IPS-NIHi11 (cell line): ENCODE measurements at places on chromosomes 3 and 15.

GRCh38 chr3:56209982-56210751, 258.1 kb downstream of the ERC2 start:
- DNase-seq, result no peak

DNA sequence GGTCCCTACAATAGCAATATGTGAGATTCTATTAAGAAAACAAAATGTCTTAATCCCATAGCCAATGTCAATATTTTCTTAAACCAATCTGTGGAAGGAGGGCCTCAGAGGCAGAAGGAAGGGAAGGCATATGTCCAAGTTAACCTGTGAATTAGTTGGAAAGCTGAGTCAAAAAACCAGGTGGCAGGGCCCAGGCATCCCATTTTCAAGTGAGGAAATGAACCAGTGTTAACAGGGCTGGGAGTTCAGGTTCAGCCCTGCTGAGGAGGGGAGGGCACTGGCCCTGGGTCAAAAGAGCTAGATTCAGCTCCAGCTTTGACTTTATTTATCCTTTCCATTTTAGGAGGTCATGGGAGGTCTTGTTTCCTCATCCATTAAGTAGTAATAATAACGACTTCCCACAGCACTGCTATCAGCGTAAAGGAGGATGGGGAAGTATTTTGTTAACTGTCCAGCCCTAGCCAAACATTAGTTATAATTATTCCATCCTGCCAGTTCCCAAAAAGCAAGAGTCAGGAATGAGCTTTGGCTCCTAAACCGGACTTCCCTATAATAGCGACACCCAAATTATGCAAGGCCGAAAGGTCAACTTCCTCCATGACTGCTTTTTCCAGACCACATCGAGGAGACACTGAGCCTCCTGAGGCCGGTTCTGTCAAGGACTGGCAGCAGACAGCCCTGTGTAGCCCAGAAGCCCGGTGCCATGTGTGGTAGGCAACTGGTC, 3.2 kb downstream of the MASP1 start:
- no peak for DNase-seq

DNA sequence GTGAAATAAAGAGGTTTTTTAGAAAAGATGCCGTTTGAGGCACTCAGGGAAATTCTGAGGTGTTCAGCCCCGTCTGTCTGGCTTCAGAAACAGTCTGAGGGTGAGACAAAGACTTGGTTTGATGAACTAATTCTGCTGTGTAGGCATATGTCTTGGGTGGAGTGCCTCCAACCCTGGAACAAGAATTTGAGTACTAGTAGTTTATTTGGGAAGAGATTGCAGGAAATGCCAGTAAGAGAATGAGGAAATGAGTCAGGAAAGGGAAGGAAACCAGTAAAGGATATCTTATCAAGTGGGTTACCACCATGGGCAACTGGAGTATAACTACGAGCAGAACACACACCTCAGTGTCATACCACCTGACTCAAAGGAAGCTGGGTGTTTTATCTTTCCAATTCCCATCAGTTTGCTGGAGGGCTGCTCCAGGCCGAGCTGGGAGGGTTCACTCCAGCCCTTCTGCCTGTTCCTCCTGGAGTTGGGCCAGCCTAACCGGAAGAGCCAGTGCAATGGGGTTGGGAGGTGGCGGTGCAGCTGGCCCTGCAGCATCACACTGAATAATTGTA, 75.3 kb downstream of the TGFBR2 start:
- DNase-seq, result no peak

- DNase-seq, result no peak
Measured at GRCh38 chr15:29690765-29691475, 131.3 kb downstream of the TJP1 start.

DNA sequence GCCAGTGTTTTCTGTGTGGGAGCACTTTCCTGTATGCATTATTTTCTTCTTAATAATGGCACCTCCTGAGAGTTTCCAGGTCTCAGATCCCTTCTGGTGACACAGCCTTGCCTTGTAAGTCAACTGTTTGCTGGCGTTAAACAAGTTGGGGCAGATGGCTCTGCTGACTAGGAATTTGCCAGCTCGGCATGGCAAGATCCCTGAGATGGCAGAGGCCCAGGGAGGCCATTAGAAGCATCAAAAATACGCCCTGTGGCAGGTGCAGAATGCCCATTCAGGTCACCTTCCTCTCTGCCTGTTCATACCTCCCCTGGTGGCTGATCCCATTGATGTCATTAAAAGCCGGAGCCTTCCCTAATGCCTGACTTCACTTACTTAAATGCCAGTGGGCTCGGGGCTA, 320.9 kb upstream of the CTDSPL start:
- DNase-seq, result no peak

DNA sequence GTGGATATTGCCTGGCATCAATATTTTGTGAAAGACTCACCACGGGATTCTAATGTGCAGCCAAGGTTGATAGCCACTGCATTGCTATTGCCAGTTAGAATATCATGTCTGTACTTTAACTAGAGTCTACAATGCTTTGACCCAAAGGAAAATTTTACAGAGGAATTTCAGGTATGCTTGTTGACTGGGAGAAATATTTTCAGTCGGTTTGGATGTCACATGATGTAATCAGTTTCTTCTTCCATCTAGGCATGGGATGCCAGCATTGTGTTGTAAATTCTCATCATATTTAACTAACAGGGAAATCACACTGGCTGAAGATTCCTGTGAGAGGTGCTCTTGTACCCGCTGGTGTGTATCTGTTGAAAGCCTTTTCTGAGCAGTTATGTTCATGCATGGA, 508.9 kb upstream of the ADAMTS9 start:
- DNase-seq, result peak; percentile 11

DNA sequence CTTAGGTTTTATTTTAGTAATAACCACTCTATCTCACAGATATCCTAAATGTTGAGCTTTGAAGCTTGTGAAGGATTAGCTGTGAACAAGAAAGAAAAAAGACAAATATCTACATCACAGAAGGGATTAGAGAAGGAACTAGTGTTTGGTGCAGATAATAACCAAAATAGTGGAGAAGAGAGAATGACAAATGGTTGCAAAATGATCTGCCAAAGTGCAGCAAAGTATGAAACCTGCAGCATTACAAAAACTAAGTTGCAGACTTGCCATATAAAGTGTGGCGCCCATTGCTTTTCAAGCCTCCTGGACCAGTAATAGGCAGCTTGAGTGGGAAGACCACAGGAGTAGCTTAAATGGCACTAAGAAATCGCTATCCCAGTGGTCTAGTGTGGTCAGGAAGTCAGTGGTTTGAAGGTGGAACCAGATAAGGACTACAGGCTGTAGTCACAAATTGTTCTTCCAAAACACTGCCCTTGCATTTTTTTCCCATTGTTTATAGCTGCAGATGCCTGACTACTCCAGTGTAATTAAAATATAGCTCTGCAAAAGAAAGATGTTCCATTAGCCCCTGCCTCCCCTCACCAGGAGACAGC, 20.7 kb downstream of the TPM1 start:
- DNase-seq, result no peak

- no peak for DNase-seq
Measured at GRCh38 chr15:94057305-94057704, 174.1 kb upstream of the MCTP2 start.

- no peak for DNase-seq
Measured at GRCh38 chr3:45816544-45816943, 20.2 kb upstream of the SLC6A20 start.

- no peak for DNase-seq
Measured at GRCh38 chr3:17936736-17937480, 194.5 kb upstream of the TBC1D5 start.

DNA sequence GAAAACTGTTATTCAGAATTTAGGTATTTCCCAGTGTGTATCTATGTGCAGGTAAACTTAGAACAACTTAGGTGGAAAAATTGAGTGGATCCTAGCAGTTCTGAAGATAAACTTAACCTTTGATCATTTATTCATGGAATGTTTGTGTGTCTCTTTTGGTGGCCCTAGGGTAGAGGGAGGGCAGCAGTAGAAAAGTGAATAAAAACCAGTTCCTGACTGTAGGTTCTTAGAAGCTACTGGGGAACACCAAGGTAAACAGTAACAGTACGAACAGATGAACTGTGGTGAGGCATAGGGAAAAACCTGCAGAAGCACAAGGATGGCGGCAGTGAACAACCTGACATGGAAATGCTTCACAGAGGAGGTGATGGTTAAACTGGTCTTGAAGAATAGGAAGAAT, 2.5 kb downstream of the SNRK start:
- no peak for DNase-seq

DNA sequence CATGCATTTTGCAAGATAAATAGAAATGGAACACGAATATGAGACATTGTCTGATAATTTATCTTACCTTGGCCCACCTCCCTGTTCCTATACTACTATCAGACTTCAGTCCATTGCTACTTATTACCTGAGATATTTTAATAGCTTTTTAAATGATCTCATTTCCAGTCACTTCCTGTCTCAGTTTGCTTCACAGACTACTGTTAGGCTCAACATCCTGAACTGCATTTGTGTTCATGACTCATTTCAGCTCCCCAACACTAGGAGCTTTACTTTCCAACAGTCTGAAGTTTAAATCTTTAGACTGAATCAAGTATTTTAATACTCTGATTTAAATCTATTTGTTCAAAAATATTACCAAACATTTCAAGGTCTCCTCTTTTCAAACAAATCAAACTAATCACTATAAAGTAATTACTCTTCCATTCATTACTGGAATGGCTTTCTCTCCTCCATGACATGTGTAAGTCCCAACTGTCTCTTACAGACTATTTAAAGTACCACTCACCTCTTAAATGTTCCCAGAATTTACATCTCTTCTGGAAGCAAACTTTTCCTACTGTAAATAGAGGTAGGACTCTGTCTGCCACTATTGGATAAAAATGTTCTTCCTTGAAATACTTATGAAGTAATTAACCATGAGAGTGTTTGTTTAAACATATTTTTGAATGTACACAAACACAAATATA, 1277.6 kb downstream of the ZPLD1 start:
- DNase-seq, result no peak

DNA sequence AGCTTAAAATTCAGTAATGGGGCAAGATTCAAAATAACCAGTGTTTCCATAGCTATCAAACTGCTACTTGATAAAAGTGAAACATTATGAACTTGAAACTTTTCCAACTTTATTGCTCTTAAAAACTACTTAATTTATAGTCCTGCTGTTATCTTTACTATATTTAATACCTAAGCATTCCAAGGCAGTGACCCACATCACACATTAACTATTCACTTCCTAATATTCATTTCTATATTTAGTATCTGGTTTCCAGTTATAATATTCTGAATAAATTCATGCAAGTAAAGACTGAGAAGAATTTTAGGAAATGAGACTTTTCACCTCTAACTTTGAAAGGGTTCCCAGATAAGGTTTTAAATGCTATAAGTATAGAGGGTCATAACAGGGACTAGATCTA, 64.9 kb downstream of the UACA start:
- DNase-seq, result no peak

DNA sequence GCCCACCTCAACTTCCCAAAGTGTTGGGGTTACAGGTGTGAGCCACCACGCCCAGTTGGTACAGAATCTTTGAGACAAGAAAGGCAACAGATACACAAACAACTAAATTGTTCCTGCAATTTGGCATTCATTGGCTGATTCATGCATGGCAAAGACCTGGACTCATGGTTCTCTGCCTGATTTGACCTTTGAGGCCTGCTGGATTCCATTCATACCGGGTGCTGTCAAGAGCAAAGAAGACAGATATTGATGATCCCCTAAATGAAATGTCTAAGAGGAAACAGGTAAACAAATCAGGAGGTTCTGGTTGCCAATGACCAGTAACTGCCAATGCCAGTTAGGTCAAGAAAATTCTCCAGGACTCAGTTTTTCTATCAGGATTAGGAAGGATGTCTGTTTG, 43.9 kb upstream of the RAD18 start:
- no peak for DNase-seq

- no peak for DNase-seq
Measured at GRCh38 chr3:60920519-60920918, 330.7 kb downstream of the FHIT start.

- no peak for DNase-seq
Measured at GRCh38 chr15:72182244-72182643, 15.3 kb downstream of the GRAMD2A start.

DNA sequence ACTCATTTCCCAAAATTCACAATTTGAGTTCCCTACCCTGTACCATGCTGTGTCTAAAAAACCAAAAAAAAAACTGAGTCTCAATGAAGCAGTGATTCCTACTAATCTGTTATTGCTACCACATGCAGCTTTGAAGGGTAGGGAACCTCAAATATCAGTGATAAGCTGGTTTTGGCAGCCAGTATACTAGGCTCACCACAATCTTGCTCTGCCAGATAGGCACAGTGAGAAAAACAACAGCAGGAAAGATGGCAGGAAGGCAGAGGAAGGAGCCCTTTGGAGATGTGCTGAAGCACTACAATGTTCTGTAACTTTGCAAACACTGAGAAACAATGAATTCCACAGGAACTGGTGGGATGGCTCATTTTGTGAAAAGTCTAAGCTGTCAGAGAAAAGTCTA, 96.9 kb upstream of the UBP1 start:
- DNase-seq, result no peak

GRCh38 chr3:108251265-108251664, 29.0 kb upstream of the IFT57 start:
- DNase-seq, result no peak

GRCh38 chr3:27658741-27659140, 63.4 kb downstream of the EOMES start:
- no peak for DNase-seq

DNA sequence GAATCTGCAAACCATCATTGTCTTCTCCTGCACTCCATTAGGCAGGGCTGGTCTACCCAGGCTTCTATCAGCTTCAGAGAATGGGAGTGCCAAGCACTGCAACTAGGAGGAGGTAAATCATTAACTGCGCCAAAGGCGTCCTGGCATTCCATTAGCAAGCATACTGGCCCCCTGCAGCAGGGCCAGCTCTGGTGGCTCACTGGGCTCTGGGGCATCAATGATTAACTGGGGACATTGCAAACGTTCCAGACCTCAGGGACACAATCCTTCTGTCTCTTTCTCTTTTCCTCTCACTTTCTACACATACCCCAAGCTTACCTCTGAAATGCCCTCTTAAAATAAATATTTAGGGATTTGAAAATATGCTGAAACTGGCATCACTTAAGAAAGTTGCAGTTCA, 129.0 kb downstream of the MYLK start:
- DNase-seq, result no peak
